ENCODE measurements at places on chromosomes 11 and 22.

GRCh38 chr22:46515208-46516111 lies 22.0 kb downstream of the CELSR1 start:
- DNase-seq: no peak

GRCh38 chr22:43643387-43643786 lies 168.7 kb downstream of the EFCAB6 start:
- DNase-seq: no peak

- DNase-seq: no peak
Measured at GRCh38 chr11:34639545-34639944, 18.7 kb downstream of the EHF start.

- peak; percentile 53 for DNase-seq
Measured at GRCh38 chr11:12110714-12111548, 541 bp downstream of the MICAL2 start.

GRCh38 chr22:23067023-23067650 lies 3.2 kb upstream of the GNAZ start:
- DNase-seq: no peak

DNA sequence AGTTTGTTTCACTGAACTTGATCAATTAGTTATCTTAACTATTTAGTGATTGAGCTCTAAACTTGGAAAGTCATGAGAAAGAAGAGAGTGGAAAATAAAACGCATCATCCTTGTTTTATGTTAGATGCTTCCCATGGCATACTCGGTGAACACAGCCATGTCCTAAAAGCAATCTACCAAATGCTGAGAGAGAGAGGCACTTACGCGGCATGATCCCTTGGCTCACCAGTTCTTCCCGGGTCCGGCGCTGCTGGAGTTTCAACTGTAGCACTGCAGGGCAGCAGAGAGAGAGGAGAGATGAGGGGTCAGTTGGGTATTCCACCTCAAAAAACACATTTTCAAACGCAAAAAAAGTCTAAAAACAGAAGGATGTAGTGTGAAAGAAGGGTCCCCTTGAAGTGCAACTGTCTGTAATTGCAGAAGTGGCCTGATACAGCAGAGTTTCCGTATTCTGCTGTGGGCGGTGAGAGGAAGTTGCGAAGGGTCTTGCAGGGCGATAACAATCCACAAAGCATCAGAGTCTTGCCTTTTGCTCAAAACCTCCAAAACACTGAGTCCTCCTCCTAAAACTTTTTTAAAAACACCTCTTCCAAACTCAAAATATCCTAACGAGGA lies 92.7 kb downstream of the SGSM3 start:
- DNase-seq: no peak

DNA sequence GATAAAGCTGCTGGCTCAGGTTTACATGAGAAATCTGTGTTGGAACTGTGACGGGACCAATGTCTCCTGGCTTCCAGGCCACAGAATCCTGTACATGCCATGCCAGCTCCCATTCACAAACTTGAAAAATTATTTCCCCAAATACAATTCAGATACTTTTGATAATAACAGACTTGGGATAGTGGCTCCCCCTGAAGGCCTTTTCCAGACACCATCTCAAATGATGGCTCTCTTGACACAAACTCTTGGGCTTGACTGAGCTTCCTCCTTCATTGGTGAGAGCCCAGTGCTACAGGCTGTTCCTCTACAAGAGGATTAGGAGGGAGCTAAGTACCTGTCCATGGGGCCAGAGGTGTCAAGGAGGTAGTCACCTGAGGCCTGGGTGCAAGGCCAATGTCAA lies 104.7 kb upstream of the PAX6 start:
- DNase-seq: no peak

DNA sequence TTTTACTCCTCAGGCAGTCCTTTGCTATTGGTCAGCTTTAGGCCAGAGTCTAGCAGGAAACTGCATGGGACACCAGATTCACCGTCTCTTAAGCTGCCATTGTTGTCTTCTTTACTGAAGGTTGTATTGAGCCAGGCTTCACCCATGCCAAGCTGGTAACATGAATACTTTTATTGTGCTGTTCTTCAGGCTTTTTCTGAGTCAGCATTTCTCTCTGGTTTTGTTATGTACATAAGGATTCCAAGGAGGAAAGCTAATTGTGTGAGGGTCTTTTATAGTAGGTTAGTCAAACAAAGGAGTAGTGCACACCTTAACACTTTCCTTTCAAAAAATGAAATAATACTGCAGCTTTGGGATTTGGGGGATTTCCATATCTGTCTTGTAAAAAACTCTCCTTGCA lies 252.8 kb downstream of the JRKL start:
- DNase-seq: no peak

- peak; percentile 50 for DNase-seq
Measured at GRCh38 chr22:35631597-35631996, 14.5 kb upstream of the MB start.

DNA sequence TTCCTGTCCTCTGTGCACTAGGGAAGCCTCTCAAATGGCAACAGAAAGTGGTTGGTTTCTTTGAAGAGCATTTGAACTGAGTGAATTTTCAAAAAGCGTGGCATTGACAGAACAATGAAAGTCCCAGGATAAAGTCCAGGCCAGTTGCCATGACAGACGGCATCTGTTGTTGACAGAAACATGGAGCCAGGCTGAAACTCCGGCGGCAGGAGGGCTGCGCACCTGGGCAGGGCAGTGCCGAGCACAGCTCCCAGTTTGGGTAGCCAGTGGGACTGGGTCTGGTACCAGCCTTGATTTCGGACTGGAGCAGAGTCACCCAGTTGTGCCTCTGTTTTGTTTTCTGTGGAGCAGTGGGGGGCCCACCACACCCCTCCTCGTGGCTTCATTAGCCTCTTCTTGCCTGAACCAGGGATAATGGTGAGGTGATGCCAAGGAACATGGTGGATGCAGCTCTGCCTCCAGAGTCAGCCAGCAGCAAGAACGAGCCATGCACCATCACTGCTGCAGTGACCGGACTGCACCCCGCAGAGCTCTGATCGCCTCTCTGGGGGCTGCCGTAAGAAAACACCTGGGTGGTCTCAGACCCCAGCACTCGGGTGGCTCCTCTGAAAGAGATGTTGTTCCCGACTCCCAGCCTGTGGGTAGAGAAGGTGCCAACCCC lies 9.8 kb upstream of the SEPTIN5 start:
- peak; percentile 20 for DNase-seq

DNA sequence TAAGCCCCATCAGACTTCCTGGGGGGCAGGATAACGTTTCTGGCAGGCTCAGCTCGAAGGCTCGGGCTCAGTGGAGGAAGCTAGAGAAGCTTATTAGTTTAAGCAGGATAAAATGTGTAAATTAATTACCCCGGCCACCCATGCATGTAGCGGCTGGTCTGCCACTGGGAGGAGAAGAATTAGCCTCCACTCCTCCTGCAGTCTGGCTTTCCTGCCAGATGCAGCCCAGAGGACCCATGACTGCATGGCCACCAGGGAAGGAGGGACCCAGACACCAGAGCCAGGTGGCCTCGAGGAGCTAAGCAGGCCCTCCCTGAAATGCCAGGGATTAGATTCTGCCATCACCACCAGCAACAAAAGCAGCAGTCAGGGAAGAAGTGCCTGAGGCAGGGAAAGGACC lies 32.3 kb downstream of the TRIM29 start:
- DNase-seq: no peak

DNA sequence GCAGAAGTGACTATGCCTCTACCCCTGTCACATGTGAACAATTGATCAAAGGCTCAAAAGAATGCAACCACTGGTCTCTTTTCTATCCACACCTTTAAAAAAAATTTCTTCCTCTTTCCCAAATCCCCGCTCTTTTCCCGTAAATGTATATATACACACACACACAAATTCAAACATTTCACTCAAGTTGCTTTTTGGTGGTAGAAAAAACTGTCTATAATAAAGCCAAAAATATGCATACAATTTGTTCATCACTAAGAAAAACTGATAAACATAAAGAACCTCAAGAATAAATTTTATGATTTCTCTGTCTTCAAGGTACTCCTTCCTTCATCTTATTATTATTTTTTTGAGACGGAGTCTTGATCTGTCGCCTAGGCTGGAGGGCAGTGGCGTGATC lies 5.6 kb downstream of the SMC1B start:
- DNase-seq: no peak

DNA sequence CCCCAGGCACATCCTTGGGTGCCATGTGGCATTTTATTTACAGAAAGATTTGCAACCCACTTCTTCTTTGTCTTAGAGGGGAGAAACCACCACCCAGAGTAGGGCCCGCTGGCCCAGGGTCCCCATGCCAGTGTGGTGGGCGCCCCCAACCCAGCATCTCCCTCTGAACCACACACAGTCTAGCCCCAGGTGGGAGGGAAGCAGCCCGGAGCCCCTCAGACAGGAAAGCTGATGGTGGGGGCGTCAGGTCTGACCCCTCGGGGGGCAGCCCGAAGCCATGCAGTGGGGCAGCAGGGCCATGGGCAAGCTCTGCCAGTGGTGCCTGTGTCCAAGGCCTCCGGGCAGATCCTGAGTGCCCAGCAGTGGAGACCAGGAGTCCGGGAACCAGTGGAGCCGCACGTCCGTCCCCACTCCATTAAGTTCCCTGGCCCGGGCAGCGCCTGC lies 11.7 kb downstream of the TRPM5 start:
- DNase-seq: no peak

DNA sequence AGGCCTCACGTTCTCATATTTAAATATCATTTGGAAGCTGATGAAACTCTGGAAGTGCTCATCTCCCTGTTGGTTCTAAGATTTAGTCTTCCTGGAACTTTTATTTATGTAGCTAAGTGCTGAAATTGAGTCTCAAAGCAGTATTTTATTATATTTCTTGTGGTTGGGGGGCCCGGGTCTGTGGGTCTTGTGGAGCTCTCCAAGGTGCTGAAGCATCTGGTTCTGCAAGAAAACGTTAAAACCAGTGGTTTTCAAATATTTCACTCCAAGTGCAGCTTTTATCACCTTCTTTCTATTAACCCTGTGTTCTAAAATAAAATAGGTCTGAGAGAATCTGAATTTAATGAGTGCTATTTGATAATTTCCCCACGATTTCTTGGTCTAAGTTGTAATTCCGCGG lies 1404.8 kb downstream of the TBC1D22A start:
- DNase-seq: peak; percentile 8

DNA sequence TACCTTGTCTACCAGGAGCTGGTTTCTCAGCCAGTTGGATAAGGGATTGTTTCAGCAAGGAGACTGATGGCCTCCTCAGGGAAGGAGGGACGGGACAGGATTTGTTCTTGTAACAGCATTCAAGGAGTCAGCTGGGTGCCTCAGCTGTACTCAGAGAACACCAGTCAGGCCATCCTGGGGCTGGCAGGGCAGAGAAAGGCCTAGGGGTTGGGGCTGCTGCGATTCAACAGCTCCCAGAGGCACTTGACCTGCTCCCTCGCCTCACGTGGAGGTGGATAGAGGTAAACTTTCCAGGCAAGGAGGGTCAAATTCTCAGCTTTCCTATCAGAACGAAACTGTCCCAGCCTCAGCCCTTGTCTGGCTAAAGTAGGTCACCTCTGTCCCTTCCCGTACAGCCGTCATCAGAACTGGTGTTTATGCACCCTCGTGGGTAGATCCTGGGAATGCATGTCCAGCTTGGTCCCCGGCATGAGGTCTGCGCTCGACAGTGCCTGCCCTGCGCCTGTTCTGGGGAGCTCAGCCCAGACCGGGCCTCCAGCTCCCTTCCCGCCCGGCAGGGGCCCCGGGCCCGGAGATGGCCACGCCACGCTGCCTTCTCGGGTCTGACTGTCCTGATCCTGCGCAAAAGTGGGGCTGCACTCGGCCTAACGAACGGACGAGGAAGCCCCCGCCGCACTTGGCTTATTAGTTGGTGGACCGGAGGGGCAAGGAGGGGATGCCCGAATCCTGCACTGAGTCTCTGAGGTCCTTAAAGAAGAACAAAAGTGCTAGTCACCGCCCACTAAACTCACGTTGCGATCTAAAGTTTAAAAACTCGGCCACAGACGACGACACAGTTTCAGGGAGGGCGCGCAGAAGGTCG lies 762 bp upstream of the CCDC134 start:
- peak; percentile 68 for DNase-seq

- DNase-seq: no peak
Measured at GRCh38 chr11:2133241-2134021, 5.8 kb downstream of the IGF2 start.

GRCh38 chr22:17541476-17541875 lies 21.8 kb upstream of the SLC25A18 start:
- no peak for DNase-seq

DNA sequence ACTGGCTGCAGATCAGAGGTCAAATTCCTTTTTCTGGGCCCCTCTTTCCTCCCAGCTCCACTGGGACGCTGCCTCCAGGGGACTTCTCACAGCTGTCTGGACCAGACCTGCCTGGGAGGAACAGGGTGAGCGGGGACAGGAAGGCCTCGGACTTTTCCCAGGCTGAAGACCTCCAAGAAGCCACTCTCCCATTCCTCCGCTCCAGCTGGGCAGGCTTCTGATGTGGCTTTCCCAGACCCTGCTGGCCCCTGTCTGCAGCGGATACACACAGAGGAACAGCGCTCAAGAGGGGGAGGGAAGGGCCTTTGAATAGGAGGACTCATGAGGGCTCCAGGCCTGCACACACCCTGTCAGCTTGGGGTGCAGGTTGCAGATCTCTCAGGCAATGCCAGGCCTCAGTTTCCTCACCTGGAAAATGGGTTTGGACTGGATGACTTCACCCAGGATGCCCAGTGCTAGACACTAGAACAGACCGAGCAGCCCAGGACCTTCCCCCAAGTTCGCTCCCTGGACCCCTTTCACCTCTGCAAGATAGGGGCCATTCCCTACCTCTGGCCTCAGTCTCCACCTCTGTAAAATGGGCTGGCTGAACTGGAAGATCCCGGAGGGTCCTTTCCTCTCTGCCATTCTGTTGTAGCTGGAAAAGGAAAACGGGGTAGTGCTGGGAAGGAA lies 36.6 kb downstream of the MB start:
- no peak for DNase-seq

DNA sequence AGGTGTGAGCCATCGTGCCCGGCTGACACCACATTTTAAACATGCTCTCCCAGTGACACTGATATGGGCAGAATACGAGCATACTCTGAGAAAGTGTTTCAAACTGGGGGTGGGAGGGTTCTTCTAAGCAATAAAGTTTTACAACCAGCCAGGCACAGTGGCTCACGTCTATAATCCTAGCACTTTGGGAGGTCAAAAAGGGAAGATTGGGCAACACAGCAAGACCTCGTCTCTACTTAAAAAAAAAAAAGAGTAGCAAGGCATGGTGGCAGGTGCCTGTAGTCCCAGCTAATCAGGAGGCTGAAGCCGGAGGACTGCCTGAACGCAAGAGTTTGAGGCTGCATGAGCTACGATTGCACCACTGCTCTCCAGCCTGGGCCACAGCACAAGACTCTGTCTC lies 2.2 kb downstream of the GANAB start:
- no peak for DNase-seq

- DNase-seq: no peak
Measured at GRCh38 chr22:49677495-49677889, 150.2 kb downstream of the BRD1 start.

- no peak for DNase-seq
Measured at GRCh38 chr11:112786886-112787530, 174.2 kb upstream of the NCAM1 start.

All from K562 (cell line).